ENCODE measurements at places on chromosomes 5 and 9. TPM values are rescaled to one million over a fixed set of nuclear protein-coding genes. Genes with fewer than 3 reads are reported as not detected.

The MYOZ3 gene
- total RNA-seq = 0.32 TPM

The CDH10 gene
- 1.6 TPM for total RNA-seq

The DROSHA gene
- total RNA-seq = 40.6 TPM

GRCh38 chr9:112377684-112378327 is 2.1 kb upstream of the HSDL2 start:
- H3K4me1 ChIP-seq = peaks cover 15% of the 10 kb centered on the region
- no peaks in the 10 kb centered on the region for H3K36me3 ChIP-seq
- H3K27me3 ChIP-seq = no peaks in the 10 kb centered on the region
- no peak for DNase-seq

- H3K27me3 ChIP-seq = no peaks in the 10 kb centered on the region
- no peak overlapping the region for H3K4me3 ChIP-seq
- DNase-seq = no peak
- H3K27ac ChIP-seq = no peak overlapping the region
These were observed 385.7 kb downstream of the PLK2 start for GRCh38 chr5:58074222-58074621.
